ENCODE measurements at places on chromosomes 7 and 10. TPM values are rescaled to one million over a fixed set of nuclear protein-coding genes. Genes with fewer than 3 reads are reported as not detected.

GRCh38 chr10:32446536-32447406 is 831 bp downstream of the CCDC7 start:
- H3K36me3 ChIP-seq = no peaks in the 10 kb centered on the region
- H3K4me3 ChIP-seq = peak overlapping the region; percentile 94
- no peak for DNase-seq
- no peaks in the 10 kb centered on the region for H3K27me3 ChIP-seq
- H3K27ac ChIP-seq = peak overlapping the region; percentile 99

DNA sequence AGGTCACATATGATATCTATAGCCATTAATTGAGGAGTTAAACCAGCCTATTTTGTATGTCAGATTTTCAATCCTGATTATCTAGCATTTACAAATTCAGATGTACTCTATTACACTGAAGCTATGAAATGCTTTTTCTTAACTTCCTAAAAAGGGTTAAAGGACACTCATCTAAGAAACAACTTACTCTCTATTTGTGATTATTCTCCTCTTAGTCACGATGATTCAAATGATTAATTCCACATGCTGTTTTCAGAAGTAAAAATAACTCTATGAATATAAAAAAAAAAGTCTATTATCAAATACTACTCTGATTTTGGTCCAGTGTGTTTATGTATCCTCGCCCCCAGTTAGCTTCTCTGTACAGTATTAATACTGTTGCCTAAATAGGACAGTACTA is 1199.9 kb downstream of the GATA3 start:
- H3K36me3 ChIP-seq = no peaks in the 10 kb centered on the region
- H3K4me1 ChIP-seq = no peaks in the 10 kb centered on the region
- no peaks in the 10 kb centered on the region for H3K27me3 ChIP-seq
- H3K27ac ChIP-seq = no peak overlapping the region
- no peak for DNase-seq

- peaks cover 8% of the 10 kb centered on the region for H3K27me3 ChIP-seq
- H3K36me3 ChIP-seq = no peaks in the 10 kb centered on the region
- no peak overlapping the region for H3K4me3 ChIP-seq
- no peak for DNase-seq
- H3K27ac ChIP-seq = no peak overlapping the region
- peaks cover 14% of the 10 kb centered on the region for H3K4me1 ChIP-seq
These were observed 184.3 kb upstream of the ITGB1 start for GRCh38 chr10:33142295-33142694.

Gene PLEKHS1
- total RNA-seq = under 0.01 TPM

Gene CLCN1
- 0.09 TPM for total RNA-seq

- DNase-seq = no peak
- H3K27ac ChIP-seq = no peak overlapping the region
- no peaks in the 10 kb centered on the region for H3K4me1 ChIP-seq
- H3K36me3 ChIP-seq = no peaks in the 10 kb centered on the region
- H3K4me3 ChIP-seq = no peak overlapping the region
- no peaks in the 10 kb centered on the region for H3K27me3 ChIP-seq
These were observed 11.0 kb upstream of the AHCYL2 start for GRCh38 chr7:129213828-129214227.
